ENCODE measurements at places on chromosomes 4 and X.

GRCh38 chr4:160159457-160159856, 1056.6 kb downstream of the RAPGEF2 start:
- no peak for DNase-seq

DNA sequence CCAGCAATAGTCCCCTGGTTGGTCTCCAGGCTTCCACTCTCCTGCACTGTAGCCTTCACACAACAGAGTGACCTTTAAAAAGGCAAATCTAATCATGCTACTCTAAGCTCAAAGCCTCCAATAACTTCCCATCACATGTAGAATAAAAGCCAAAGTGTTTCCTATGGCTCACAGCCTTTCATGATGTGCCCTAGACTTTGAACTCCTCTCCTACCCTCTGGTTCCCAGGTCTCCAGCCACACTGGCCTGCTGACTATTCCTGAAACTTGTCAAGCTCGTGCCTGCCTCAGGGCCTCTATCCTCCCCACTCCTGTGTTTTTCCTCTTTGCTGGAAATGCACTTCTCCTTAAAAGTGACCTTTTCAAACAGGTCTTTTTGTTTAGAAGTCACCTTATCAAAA, 3.1 kb downstream of the MANBA start:
- DNase-seq: no peak

DNA sequence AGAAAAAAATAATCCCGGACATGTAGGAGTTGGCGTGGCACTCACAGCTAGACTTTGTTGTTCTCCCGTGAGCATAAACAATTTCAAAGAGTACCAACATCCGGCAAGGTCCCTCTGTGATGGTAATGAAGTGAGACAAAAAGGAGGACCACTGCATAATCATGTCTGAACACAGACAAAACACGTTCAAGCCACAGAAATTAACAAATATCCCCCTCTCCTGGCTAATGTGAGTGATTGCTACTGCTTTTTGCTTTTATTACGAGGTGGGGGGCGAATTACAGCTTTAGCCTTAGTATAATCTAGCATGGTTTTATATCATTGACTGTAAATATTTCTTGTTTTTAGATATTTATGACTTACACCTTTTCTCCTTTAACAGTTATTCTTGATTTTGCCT, 118.5 kb downstream of the PLS3 start:
- DNase-seq: peak; percentile 46

DNA sequence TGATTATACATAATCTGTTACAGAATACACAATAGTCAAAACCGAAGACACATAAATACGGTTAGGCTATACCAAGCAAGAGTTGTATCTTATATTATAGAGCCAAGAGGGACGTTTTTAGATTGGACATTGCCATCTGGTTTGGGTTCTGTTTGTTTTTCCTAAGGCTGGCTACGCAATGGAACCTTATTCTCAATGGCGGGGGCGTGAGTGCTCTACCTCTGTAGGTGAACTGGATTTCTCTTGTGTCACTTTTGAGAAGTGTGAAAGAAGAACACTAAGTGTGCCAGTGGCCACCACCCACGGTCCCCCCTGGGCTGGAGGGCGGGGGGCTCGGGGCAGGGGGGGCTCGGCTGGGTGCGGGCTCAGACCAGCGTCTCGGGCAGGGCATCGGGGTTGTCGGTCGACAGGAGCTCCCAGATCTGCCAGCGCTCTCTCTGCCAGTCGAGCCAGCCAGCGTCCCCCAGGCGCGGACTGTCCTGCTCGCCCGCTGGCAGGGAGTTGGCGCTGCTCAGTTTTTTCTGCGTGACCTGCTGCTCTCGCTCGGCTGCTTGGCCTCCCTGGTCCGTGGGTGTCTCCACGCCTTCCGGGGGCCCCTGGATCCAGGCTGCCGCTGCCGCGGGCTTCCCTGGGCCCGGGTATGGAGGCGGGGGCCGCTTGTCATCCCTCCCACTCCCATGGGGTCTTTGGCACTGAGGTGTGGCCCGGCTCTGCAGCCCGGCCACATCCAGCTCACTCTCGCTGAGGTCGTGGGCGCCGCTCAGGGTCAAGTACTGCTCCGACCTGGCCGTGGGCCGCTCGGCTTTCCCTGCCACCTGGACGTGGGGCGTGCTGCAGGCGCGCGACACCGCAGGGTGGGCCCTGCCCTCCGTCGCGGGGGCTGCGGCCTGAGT, 27.6 kb downstream of the HCCS start:
- DNase-seq: no peak

DNA sequence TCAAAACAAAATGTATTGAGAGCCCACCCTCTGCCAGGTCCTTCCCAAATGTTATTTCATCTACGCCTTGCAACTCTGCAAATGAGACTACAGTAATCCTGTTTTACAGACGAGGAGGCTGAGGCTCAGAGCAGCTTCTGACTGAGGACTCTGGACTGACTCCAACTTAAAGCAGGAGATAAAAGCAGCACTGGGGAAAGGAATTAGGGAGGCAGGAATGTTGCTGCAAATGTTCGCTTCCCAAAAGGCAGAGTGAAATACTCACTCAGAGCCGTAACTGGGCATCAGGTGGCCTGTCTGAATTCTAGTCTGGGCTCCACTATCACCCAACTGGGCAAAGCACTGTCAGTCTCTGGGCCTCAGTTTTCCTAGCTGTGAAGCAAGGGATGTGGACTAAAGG, 94.7 kb upstream of the SRD5A3 start:
- DNase-seq: no peak

DNA sequence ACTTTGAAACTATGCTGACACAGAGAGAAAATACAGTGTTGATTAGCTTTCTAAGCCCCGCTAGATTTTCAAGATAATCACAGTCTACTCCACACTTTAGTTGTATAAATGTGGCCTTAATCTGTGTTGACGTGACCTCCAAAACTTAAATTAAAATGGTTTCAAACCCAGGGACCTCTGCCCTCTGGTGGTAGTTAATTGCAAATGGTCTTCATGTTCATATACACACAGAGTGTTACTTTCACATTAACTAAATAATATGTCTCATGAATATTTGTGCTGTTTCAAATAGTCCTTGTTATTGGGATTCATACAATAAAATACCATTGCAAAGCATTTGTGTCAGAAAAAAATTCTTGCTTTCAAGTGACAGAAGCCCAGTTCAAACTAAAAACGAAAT, 64.3 kb downstream of the TASL start:
- DNase-seq: peak; percentile 25

GRCh38 chr4:47032405-47033106, 1.2 kb downstream of the GABRB1 start:
- peak; percentile 31 for DNase-seq

- peak; percentile 14 for DNase-seq
Observed at GRCh38 chrX:23993012-23993633, 33.9 kb downstream of the KLHL15 start.

DNA sequence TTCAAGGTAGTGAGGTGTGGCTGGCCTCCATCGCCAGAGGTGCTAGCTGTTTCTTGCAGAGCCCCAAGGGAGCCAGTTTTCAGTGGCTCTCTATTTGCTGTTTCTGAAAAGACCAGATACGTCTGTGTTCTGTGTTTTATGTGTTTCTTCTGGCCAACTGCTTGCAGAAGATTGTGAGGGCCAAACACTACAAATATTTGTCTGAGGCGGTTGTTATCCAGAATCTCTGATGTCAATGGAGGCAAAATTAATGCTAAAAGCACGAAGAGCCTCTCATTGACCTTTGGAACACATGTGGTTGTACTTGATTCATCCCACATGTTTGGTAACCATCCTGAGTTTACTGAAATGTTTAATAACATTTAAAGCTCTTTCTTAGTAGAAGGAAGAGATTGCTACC, 113.9 kb downstream of the CT47B1 start:
- DNase-seq: peak; percentile 93

- peak; percentile 10 for DNase-seq
Observed at GRCh38 chr4:165915215-165915614, 42.2 kb downstream of the TLL1 start.

DNA sequence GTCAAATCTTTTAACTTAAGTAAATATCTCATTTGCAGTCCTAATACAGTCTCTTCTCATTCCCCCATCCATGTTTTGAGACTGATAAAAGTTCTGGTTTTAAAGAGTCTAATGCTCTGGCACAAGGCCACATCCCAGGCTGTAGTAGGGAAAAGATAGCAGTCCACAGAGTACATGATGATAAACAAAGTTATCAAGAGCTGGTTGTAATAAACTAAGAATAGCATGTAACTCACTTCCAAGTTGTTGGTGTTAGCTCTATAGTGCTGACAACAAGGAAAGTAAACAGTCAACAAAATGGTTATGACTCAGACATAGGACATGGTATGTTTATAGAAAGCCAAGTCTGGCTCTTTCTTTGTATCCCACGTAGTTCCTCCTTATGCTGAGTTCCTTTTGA, 21.8 kb upstream of the AREG start:
- peak; percentile 82 for DNase-seq

DNA sequence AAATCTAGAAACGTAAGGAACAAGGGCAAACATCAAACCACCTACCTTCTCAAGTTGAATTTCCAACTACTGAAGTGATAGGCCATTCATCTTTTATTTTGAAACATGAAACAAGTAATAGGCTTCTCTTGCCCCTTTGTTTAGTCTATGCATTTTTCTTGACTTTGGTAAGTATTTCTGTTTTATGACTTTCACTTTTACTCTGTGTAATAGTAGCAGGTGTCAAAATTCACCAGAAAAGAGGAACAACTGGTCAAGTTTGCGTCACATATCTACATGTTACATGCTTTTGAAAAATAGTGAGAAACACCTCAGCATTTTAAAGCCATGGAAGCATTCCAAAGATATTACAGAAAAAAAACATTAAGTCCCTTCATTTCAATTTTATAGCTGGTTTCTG, 157.1 kb upstream of the FTHL17 start:
- DNase-seq: no peak

- no peak for DNase-seq
Observed at GRCh38 chrX:112223391-112223790, 140.8 kb upstream of the TRPC5 start.

GRCh38 chr4:15777697-15778288, 335 bp upstream of the CD38 start:
- DNase-seq: no peak

DNA sequence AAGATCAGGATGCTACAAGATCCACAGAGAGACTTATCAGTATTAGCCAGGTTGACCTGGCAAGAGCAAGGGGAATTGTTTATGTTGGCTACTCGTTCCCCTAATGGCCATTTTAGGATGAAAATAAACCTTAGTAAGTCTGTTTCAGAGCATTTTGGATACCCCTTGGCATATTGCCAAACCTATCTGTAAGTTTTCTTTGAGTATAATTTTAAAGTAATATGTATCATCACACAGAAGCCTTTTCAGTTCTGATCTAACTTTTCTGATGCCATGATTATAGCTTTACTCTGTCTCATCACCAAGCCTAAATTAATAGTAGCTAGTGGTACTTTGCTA, 99.7 kb downstream of the TSPAN7 start:
- no peak for DNase-seq

DNA sequence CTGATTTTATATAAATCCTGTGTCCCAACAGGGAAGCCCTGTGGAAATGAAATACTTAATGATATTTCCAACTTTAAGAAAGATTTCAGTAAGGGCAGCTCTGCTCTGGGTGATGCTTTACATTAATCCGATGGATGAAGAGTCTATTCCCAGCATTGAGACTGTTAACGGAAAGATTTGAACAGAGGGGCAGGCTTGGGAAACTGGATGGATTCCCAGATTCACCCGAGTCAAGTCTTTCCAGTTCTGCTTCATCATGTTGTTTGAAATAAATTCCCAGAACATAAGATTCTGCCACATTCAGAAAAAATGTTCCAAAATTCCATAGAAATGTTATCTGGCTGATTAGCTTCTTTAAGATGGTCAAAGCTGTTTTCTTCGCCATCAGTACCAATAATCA, 246.0 kb downstream of the FBXW7 start:
- peak; percentile 13 for DNase-seq

DNA sequence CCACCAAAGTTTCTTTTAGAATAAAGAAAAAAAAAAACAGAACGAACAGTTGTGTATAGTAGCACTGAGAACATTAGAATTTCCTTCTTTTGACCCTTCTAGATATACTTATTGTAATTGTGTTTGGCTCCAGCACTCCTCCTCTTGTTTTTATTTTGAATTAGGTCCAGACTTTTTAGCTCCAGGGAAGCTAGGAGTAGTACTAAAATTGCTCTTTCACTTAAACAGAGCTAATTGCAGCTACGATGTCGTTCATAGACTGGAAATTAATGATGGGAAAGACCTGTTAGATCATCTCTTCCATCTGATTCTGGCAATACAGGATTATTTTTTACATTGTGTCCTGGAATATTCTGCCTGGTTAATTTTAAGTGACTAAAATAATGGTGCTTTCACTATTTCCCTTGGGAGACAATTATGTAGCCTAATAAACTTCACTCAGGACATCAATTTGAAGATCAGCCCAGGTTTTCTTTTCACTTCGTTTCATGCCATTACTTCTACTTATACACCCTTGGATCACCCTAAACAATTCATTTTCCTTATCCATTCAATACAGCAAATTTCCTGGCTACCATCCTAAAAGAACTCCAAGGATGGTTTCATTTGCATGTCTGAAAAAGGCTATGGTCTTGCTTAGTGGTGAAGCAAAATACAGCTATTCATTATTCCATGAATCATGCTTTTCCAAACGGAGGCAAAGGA, 480.8 kb upstream of the TECRL start:
- no peak for DNase-seq

- DNase-seq: no peak
Observed at GRCh38 chr4:123529278-123529568, 132.6 kb downstream of the SPRY1 start.

GRCh38 chrX:13666836-13667235, 13.9 kb downstream of the TCEANC start:
- DNase-seq: no peak

GRCh38 chr4:26590639-26591038, 6.8 kb downstream of the TBC1D19 start:
- DNase-seq: peak; percentile 30

- peak; percentile 5 for DNase-seq
Observed at GRCh38 chr4:139278912-139279759, 889 bp downstream of the MGARP start.

DNA sequence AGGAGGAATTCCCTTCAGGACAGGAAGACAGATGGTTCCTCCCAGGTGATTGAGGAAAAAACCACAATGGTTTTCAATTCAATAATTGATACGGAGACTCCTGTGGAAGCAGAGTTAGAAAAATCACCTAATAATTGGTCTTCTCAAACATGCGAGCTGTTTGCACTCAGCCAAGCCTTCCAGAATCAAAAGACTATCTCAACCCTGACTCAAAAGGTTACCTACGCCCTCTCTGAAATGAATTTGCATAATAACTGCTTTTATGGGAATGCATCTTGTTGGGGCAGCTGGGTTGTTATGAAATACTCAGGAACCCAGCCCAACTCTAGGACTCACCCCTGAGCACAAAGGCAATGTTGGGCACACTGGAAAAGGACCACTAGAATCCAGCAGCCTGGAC, 66.9 kb upstream of the ARSJ start:
- no peak for DNase-seq

DNA sequence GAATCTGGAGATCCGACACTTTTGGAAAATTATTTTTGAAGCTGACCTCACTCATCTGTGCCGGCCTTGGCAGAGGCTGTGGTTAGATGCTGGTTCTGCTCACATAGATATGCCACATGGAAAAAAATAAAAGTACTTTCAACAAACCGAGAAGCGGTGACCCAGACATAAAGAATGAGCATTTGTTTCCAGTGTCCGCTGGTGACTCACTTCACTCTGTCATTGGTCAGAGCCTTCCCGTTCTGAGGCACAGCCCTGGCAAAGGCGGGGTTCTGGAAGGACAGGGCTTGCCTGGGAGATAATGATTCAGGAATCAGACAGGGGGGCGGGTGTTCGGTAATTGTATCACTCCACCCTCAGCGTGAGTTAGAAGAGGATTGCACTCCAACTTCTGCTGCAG, 172.4 kb upstream of the MXRA5 start:
- peak; percentile 98 for DNase-seq

GRCh38 chrX:101539116-101539515, 11.2 kb upstream of the ARMCX1 start:
- no peak for DNase-seq

GRCh38 chrX:47752685-47753084, 84.0 kb upstream of the ZNF81 start:
- no peak for DNase-seq

Data from fibroblast of mammary gland (primary cell).